Activated T-helper 1 cell treated with anti-CD3 and anti-CD28 coated beads, Interleukin-2, amount 50 U/mL, for 16 hours (primary cell): ENCODE measurements at places on chromosomes 3 and 15.

- DNase-seq, result no peak
These were observed 22.7 kb upstream of the CHRNB4 start for GRCh38 chr15:78663703-78664102.

DNA sequence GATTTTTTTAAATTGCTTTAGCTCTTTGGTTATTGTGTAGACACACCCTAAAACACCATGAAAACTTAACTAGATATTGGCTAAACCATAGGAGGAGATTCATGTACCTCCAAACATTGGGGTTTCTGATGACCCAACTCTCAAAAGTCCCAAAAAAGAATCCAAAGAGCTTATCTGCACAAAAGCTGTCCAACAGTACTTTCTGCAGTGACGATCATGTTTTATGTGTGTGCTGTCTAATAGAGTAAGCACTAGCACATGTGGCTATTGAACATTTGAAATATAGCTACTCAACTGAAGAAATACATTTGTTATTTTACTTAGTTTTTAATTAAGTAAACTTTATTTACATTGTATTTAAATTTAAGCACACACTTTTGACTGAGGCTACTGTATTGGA is 818.2 kb upstream of the LMCD1 start:
- DNase-seq, result no peak

- no peak for DNase-seq
These were observed 1.4 kb downstream of the ARL14 start for GRCh38 chr3:160678292-160678842.

GRCh38 chr3:142961539-142961938 is 1.9 kb downstream of the PAQR9 start:
- DNase-seq, result no peak

GRCh38 chr3:52998771-52999513 is 46.9 kb downstream of the SFMBT1 start:
- DNase-seq, result no peak

GRCh38 chr3:184656829-184657681 is 54.8 kb downstream of the MAGEF1 start:
- no peak for DNase-seq

DNA sequence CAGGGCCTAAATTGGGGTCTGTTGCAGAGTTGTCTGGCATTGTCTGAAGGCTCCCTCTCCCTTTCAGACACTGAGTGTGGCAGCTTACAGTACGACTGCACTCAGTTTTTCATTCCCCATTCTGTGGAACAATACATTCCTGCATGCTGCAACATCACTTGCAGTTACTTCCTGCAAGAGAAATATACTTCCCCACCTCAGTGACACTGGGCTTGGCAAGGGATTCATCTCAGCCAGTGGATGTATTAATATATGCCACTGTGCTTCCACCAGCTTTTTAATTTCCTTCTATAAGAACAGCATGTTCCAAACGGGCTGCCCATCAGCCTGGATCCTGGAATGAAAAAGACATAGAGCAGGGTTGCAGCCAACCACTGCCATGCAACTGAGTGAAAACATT is 23.1 kb downstream of the B3GALNT1 start:
- DNase-seq, result no peak

DNA sequence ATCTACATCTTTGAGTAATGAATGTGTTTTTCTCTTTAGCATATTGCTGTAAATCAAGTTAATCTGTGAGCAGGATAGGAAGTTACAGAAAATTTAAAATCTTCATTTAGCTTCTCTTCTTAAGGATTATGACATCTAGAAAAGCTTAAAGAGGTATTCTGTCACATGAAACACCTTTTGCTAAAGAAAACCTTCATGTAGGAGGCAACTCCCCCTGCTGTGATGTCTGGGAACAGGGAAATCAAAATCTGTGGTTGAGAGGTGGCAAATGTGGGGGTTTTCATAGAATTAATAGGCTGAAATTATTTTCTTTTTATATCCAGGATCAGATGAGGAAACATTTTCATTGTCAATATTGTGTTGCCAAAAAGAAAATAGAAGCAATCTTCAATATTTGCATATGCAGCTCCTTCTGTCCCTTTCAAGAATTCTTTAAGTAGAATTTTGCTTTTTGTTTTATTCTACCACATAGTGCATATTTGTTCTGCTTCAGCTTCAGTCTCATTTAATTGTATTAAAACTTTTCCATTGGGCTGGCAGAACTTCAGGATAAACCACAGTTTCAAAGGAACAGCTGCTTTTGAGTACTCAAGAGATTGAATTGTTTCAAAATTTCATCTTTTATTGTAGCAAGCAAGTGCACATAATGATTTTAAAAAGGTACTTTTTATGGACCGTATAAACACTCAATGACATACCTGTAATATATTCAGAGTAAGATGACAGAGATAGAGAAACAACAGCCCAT is 128.4 kb downstream of the RAP2B start:
- no peak for DNase-seq
